ENCODE measurements at places on chromosomes 4 and X.

DNA sequence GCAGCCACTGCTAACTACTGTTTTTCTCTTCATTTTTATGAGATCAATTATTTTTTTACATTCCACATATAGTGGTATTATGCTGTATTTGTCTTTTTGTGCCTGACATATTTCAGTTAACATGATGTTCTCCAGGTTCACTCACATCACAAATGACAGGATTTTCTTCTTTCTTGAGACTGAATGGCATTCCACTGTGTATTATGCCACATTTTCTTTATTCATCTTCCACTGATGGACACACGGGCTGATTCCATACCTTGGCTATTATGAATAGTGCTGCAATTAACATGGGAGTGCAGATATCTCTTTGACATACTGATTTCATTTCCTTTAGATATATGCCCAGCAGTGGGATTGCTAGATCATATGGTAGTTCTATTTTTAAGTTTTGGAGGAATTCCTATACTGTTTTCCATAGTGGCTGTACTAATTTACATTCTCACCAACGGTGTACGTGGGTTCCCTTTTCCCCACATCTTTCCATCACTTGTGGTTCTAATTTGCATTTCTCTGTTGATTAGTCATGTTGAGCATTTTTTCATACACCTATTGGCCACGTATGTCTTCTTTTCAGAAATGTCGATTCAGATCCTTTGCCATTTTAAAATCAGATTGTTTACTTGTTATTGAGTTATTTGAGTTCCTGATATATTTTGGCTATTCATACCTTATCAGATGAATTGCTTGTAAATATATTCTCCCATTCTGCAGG is 14.9 kb upstream of the ZCCHC4 start:
- no peak for DNase-seq

GRCh38 chrX:39261446-39262147 is 460.3 kb downstream of the MID1IP1 start:
- DNase-seq, result no peak

DNA sequence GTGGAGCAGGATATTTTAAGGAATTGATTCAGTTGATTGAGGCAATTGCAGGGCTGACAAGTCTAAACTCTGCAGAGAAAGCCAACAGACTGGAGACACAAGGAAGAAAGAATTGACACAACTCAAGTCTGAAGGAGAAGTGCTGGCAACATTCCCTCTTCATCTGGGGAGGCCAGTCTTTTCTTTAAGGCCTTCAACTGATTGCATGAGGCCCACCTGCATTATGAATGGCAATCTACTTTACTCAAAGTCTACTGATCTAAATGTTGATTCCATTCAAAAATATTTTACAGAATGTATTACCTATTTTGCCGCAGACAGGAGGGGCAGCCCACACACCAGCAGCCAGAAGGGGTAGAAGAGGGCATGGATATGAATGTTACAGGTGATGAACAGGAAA is 425.2 kb downstream of the PCDH10 start:
- no peak for DNase-seq

DNA sequence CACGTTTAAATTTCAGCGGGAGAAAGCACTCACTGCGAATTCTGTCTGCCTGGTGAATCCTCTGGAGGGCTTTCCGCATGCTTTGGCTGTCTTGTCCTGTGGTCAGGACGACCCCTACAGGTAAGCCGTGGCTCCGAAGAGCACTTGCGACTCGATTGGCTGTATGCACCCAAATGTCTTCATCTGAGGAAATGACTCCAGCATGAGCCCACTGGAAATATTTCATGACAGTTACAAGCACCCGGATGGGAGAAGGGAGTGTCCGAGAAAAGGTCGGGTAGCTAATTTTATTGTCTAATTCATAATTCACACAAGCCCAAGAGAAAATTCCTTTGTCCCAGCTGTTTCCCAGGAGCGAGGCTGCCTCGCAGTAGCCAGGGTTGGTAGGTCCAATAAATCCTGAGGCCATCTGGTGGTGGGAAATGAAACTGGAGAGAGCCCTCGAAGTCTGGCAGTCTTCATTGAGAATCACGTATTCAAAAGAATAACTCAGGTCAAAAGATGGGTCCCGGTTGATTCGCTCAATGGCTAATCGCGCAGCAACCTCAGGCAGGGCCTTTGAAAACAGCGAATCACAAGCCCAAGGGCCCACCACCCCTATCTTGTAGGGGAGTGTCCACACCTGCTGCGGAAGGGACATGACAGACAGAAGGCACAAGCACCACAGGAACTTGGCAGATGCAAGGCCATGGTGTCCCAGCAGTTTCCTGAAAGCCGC is 6.6 kb downstream of the GUCY2F start:
- DNase-seq, result peak; percentile 43

DNA sequence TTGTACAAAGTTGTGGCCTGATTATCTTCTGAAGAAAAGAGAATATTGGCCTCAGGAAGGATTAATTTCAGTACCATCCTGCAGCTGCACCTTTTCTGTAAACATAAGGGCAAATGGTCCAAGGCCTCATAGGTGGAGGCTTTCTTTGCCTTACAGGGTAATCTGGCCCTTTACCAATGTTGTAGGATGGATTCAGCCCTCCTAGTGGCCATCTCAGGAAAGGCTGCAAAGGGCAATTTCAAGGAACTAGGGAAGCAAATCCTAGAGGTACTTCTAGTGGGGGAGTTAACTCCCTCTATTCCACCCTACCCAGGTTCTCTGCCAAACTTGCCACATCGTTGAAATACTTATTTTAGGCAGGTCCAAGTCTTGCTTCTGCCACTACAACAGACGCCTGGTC is 57.6 kb downstream of the UGT2B11 start:
- DNase-seq, result peak; percentile 29

DNA sequence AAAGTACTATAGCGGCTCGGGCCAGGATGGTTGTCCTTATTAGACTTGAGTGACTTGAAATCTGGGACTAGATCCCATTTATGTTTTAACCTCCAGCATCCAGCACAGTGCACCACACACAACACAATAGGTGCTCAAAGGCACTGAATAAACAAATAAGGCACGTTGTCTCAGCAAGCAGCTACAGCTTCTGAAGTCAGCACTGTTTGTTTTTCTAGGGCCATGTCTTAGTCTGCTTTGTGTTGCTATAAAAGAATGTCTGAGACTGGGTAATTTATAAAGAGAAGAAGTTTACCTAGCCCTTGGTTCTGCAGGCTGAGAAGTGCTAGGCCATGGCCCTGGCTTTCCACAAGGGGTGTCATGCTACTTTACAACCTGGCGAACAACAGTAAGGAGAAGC is 102.1 kb upstream of the LNX1 start:
- no peak for DNase-seq

DNA sequence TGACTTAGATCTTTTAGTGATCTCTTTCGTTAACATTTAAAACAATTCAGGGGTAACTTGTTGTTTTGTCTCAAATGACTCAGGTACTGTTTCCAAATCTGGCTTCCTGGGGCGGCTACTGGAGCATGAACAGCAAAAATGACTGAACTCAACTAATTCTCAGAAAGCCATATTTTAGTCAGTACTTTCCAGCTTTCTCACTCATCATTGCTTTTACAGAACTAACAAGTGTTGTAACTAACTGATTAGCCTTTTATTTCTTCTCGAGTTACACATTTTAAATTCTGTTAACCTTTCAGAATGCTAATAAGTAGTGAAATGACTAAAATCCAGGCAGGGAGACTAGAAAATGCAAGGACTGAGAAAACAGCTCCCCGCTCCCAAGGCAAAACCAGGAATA is 55.3 kb downstream of the JADE3 start:
- no peak for DNase-seq

DNA sequence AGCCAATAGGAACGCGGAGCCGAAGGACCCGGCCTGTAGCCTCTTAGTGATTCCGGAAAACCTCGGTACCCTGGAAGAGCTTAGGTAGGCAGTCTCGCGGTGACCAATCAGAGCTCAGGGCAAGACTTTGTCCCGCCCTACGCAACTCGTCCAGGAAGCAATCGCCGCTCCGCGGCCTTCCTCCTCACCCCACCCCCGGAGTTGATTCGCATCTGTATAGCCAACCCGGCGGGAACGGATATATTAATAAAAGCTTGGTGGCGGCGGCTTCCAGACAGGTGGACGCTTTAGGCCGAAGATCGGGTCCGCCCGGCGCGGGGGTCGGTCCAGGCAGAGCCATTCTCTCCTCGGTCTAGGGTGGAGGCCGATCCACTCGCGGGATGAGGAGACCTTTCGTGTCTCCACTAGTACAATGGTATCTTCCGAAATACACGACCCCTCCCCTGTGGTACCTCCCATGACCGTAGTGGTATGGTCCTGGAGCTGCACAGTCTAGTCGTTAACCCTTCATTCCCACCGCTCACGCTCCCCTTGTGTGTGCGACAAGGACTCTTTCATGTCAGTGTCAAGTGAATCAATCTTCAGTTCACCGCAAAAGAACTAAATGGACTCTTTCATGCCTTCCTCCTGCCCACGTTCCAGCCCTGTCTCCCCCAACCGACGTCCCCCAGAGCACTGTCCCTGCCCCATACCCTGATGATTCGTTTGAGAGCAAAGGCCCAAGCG is 24.2 kb upstream of the GLOD5 start:
- peak; percentile 99 for DNase-seq

GRCh38 chr4:1631136-1631535 is 53.0 kb downstream of the FAM53A start:
- DNase-seq, result no peak

DNA sequence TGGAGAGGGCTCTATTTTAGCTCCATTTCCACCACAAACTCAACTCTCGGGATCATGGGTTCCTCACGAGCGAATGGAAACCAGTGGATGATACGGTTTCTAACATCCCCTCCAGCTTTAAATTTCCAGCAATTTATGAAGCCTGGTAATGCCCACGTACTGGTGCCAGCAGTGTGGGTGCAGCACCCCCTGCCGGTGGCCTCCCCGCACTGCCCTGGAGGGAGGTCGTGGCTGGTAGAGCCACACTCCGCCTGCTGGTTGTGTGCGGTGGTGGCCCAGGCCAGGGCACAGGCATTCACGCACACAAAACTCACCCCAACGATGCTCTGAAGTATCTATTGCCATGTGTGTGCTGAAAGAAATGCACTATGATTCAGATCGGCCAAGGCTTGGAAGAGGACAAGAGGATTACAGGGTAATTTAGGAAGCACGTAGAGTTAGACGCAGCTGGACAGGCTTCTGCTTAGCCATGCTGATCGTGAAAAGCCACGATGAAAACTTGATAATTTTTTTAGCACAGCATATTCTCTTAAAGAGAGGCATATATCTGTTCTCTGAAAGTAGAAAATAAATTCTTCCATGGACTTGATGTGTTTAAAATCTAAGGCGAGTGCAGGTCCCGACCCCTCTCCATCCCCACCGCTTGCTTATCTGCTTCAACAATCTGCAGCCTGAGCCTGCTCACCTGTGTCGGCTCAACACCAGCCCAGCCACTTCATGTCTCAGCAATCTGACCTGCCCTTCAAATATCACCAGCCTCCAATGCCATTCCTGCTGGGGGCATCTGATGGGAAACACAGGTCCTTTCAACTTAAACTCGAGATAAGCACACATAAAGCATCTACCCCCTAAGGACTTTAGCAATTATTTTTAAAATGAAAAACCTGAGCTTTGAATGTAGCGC is 59.1 kb downstream of the SCD5 start:
- no peak for DNase-seq

GRCh38 chr4:184103527-184104264 is 114.0 kb downstream of the ENPP6 start:
- DNase-seq, result no peak

DNA sequence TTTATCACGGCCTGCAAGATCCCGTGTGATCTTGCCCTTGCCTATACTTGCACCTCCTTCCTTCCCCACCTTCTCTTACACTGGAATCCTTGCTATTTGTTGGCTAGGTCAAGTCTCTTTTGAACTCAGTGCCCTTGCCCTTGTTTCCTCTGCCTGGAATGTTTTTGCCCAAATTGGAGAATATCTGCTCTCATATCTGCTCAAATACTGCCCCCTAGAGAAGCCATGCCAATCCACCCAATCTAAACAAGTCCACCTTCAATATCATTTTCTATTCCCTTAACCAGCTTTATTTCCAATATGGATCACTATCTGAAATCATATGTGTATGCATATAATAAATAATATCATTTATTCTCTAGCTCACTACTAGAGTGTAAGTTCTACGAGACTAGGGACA is 1044.2 kb upstream of the FTHL17 start:
- DNase-seq, result no peak

DNA sequence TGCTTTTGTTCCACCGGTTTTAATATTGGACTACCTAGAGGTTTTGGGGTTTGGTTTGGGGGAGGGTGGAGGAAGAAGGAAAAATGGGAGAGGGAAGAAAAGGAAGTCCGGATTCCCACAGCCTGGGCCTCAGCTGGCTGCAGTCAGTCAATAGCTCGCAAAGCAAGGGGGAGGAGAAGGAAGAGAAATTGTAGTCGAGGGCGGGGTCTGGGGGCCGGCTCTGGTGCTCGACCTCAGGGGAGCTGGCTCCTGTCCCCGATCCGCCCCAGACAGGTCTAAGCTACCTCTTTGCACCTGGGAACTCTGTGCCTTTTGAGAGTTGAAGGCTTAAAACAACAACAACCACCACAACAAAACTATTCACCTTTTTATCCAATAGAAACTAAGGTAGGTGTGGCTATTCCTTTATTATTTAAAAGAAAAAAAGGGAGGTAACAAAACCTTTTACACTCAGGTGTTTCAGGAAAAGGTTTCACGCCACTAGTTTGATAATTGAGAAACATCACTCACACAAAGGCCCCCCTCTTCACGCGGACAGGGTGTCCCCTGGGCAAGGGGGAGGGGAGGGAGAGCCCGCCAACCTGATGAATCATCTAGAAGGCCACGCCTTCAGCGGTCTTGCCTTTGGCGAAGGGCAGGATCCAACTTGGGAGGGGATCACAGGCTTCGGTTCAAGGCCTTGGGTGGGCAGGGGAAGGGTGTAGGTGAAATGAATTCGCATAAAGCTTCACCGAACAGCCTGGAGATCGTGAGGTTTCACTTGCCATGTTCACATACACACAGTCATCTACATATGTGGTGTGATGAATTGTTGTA is 1.6 kb upstream of the LNX1 start:
- DNase-seq, result peak; percentile 92

DNA sequence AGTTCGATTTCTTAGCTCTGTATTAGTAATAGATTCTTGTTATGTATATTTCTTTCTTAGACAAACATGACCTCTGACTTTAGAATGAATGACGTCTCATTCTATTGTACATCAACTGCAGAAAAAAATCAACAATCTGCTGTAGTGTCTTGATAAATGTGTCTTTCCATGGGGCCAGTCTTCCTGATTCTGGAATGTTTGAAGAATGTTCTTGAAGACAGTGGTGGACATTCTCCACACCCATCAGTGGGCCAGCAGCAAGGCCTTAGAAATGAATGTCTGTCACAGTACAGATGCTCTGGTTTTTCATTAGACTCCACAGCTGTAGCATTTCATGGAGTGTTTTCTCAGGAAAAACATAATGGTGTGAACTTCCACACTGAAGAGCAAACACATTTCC is 63.2 kb upstream of the FAM47B start:
- DNase-seq, result no peak

DNA sequence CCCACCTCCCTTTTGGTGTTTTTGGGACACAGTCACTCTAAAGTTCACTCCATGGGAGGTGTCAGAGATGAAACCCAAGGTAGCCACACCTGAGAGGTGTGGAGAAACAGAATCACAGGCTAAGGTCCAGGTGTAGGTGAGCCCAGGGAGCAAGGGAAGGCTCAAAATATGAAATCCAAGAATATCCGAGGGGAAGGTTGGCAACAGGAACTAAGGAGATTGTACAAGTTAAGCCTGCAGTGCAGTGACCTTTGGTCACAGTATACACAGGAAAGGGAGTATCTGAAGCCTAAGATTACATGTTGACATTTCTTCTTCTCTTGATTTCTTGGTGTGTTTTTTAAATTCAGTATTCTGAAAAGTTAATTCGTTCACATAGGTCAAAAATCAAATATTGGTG is 46.5 kb downstream of the PHF8 start:
- no peak for DNase-seq

- DNase-seq, result peak; percentile 6
Measured at GRCh38 chr4:141102367-141102766, 30.9 kb downstream of the RNF150 start.

Data from T47D (cell line).